ENCODE measurements at places on chromosomes 3 and 15.

- peak; percentile 25 for DNase-seq
Measured at GRCh38 chr3:9897408-9898372, 5.0 kb upstream of the IL17RE start.

- no peak for DNase-seq
Measured at GRCh38 chr3:61182662-61183061, 68.6 kb downstream of the FHIT start.

DNA sequence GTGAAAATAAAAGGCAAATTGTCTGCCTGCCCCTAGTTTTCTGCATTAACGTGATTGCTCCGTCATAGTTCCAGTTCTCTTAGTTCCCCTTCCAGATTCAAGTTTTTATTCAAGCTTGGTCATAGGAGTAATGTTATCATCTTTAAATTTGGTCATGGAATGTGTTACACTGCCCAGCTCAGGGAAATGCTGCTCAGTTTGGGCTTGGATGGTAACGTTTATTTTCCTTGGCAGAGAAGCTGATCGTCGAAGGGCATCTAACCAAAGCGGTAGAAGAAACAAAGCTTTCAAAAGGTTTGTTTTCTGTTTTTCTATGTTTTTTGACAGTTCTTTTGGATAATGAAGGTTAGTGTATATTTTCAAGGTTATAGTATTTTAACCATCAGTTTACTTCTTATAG lies 118.4 kb upstream of the FLNB start:
- DNase-seq, result no peak

DNA sequence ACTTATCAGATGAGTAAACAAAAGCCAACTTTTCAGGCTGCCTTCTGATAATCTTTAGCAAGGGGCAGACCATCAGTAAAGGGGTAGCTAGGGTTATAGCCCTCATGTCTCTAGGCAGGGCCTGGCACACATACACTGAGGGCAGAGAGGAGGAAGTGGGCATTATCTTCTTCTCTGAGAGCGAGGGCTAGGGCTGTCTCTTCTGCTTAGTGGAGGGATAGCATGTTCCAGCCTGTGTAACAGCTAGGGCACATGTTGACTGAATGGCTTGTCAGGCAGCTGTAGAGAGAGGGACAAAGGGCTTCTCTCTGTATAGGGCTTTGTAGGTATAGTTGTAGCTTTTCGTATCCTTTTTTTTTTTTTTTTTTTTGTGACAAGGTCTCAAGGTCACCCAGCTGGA lies 17.8 kb downstream of the CRTC3 start:
- no peak for DNase-seq

DNA sequence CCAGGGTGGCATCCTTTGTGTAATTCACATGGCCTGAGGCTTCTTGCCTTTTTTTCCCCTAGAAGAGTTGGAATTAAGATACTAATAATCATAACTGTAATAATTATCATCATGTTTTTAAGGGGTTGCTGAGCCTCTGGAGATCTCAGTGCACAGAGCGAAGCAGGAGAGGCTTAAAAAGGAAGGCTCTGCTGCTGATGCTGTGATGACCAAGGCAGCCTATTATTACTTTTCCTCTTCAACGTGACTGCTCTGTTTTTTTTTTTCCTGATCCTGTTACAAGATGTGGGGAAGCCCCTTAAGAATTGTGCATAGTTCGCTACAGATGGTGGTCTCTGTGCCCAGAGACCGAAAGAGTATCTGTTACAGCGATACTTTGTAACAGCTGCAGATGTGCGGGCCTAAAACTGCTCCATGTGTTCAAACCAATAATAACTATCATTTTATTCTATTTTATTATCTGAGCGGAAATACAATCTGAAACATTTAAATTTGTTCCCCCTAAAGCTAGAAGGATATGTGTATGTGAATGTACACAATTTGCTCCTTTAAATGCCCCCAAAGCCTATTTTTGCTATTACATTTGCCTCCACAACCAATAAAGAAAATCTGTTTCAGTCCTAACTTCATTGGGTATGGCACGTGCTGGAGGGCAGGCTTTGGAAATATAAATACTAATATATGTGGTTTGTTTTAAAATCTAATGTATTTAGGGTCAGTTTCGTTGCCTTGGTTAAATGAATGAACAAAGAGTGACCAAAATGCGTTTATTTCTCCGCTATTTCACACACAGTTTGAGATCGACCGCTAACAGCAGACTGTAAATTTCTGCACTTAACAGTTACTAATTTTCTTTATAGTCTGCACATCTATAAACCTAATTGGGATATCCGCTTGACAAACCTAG lies 4.6 kb downstream of the SHOX2 start:
- no peak for DNase-seq

DNA sequence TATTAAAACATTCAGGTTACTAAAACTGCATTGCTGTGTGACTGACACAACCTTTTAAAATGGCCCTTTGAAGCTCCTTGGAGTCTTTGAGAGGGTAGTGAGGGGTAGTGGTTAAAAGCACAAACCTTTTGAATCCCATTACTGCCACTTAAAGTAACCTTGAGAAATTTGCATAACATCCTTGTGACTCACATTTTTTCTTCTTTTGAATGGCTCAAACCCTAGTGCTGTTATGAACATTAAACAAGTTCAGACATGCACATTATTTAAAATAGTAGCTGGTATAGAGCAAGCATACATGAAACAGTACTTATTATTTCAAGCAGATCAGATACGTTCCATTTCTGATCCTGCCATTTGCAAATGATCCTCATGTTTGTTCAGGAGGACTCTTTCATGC lies 3.7 kb upstream of the CLDN1 start:
- DNase-seq, result no peak

DNA sequence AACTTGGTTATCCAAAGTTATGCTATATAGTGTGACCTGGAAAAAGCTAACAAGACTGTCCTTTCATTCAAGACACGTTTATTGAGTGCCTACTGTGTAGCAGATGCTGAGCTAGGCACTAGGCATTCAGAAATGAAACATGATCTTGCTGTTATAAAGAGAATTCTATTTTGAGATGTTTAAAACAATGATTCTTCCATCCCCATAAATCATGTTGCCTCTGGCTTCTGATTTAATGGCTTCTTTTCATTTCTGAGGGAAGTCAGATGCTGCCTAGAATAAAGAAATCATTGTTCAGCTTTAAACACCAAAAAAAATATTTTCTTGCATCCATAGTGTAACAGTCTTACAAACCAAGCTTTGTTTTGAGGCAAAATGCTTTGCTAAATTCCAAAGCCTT lies 620.9 kb upstream of the UBE2E2 start:
- DNase-seq, result no peak

DNA sequence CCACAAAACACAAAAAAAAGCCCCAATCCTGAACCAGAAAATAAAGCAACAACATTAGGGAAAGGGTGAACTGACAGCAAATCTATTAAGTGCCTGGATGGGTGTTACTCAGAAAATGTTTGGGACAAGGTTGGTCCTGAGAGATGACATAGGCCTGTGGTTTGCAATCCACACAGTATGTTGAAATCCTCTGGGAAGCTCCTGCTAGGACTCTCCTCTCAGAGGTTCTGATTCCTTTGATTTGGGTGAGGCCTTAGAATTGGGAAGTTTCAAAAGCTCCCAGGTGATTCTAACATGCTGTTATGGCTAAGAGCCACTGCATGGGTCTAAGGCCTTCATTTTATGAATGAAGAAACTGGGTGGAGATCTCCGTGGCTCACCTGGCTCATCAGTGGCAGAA lies 18.4 kb downstream of the CLDN1 start:
- no peak for DNase-seq

DNA sequence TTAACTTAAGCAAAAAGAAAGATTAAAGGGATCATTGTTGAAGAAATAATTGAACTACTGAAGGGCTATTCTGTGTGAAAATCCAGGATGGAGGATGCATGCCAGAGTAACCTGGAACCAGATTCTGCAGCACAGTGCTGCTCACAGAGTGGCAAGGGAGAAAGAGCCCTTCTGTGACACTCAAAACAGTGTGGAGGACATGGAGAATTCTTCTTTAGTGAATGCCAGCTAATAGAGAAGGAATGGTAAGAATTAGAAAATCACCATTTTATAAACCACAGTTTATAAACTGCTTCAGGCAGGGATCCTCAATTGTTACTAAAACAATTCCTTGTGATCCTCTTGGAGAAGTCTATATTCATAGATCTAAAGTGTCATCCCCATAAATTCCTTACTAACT lies 70.4 kb upstream of the ARHGEF26 start:
- no peak for DNase-seq

- no peak for DNase-seq
Measured at GRCh38 chr3:49713336-49714105, 6.0 kb downstream of the AMIGO3 start.

DNA sequence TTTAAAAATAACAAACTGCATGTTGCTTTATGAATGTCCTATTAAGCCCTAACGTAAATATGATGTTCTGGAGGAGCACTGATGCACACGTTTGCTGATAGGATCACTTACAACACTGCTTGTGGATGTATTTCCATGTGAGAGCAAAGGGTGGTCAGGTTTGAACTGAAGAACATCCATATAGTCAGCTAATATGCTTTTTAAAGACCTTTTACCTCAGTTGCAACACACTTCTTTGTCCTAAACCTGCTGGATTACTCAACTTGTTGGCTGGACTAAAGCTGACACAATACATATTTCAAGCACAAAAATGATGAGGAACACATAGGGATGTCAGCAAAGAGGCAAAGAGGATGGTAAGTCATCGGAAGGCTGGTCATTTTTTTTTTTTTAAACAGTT lies 186.6 kb downstream of the TIGIT start:
- DNase-seq, result no peak

- DNase-seq, result no peak
Measured at GRCh38 chr15:71496336-71496955, 313.9 kb upstream of the NR2E3 start.

DNA sequence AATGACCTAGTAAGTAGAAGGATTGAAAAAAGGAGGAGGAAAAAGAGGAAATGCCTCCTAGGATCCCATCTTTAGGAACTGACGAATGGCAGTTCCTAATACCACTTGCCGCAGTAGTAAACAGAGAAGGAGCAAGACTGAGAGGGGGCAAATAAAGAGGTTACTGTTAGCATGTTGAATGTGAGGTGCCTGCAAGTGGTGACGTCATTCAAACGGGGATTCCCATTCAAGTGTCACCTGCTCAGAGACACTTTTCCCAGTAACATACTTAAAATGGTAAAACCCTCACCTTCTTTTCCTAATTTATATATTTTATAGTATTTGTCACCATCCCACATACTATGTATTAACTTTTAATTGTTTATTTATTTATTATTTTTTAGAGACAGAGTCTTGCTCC lies 178.9 kb downstream of the IL5RA start:
- no peak for DNase-seq

DNA sequence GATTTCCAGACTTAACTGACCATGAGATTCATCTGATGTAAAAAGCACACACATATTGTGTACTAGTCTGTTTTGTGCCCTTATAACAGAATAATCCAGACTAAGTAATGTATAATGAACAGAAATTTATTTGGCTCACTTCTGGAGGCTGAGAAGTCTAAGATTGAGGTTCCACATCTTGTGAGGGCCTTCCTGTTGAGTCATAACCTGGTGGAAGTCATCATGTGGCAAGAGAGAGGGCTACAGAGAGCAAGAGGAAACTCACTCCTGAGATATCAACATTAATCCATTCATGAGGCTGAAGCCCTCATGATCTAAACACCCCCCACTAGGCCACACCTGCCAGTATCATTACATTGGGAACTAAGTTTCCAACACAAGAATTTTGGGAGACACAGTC lies 977.6 kb downstream of the MCTP2 start:
- peak; percentile 27 for DNase-seq

DNA sequence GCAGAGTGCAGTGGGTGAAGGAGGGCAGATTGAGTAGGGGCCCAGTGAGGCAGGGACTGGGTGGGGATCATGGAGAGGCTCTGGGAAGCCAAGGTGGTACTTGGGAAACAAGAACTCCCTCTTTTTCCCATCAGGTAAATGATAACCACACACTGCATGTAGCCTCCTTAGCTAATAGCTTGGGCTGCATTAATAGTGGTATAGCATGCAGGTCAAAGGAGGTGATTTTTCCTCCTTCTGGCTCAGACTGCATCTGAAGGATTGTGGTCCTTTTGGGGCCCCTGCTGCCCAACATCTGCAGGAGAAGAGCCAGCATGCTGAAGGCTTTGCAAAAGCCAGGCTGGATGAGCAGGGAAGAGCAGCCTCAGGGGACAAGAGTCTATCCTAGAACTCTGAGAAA lies 45.4 kb downstream of the PPCDC start:
- no peak for DNase-seq

- no peak for DNase-seq
Measured at GRCh38 chr3:185552358-185552877, at the start of gene LIPH. TSS of gene LIPH (minus strand) at chr3:185552588. CDS start at chr3:185552471, 117 bp downstream.

GRCh38 chr3:78754066-78754743 lies 1013.6 kb downstream of the ROBO1 start:
- DNase-seq, result no peak

- DNase-seq, result no peak
Measured at GRCh38 chr3:192652727-192653126, 74.6 kb downstream of the FGF12 start.

DNA sequence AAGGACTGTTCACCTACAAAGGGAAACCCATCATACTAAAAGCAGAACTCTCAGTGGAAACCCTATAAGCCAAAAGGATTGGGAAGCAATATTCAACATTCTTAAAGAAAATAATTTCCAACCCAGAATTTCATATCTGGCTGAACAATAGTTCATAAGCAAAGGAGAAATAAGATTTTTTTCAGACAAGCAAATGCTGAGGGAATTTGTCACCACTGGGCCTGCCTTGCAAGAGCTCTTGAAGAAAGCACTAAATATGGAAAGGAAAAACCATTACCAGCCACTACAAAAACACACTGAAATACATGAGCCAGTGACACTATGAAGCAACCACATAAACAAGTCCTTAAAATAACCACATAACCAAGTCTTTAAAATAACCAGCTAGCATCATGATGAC lies 28.9 kb upstream of the DCBLD2 start:
- DNase-seq, result no peak

- no peak for DNase-seq
Measured at GRCh38 chr15:70301396-70301795, 203.7 kb upstream of the TLE3 start.

GRCh38 chr15:43283526-43283925 lies 16.8 kb upstream of the TGM5 start:
- no peak for DNase-seq

- no peak for DNase-seq
Measured at GRCh38 chr15:57305009-57305408, 71.3 kb upstream of the CGNL1 start.

DNA sequence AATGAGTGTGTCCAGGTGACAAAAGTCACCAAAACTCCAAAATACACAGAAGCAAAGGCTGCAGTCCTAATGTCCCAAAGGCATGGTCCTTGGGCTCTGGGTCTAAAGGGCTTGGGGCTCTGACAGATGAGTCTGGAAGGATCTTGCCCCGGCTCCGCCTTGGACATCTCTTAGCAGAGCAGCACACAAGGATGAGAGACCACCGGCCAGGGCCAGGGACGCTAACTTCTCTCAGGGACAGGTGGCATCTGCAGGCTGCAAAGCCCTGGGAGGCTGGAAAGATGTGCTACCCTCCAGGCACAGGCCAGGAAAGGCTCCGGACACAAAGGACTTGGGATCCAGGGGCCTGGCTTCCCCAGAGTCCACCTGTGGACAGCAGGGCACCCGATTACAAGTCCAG lies 14.1 kb upstream of the SHISA5 start:
- no peak for DNase-seq

All from glomerular endothelial cell (primary cell).